Astrocyte (in vitro differentiated cells and primary cell): ENCODE measurements at places on chromosomes 7 and 10.

DNA sequence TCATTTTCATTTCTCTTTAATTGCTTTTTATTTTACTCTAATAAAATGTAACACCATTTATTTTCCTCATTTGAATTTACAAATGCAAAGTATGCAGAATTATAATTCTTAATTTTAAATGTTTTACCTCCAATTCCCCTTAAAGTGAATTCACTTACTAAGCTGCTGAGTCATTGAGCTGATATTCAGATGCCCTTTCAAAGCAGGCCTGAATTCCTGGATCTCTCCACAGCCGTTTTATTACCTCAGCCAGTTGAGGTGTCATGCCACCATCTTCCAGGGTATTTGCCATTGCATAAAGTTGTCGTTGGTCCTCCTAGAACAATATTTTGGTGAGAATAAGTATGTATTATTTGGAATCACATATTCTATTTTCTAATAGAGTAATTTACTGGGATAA is 33.2 kb downstream of the GNAT3 start:
- peak; percentile 69 for DNase-seq

DNA sequence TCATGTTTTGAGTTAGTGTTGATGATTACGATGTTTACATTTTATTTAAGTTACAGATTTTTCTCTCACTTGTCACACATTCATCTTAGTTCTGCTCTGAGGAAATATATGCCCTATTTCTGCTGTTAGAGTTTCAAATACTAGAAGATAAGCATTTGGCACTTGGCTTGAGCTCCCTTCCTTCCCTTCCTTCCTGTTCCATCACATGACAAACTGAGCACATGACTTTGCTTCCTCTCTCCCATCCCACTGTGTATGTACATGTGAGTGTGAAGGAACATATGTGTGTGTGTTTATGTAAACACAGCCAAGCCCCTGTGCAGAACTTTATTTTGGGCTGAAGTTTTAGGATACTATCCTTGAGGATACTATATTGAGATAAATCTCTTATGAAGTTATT is 795.9 kb upstream of the IGFBP3 start:
- no peak for DNase-seq

DNA sequence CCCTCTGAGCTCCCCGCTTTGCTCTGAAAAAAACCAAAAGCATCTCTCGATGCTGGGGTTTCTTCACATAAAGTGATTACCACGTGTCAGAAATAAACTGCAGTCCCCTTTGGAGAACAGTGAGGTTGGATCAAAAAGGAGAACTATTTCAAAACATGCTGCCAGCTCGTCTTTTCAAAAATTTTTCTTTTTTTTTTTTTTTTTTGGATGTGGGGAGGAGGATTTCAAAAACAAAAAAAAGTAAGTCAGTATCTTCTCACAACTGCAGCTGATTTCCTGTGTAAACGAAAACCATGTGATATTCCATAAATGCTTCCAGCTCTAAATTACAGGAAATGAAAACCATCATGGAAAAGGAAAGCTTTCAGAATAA is 155.0 kb upstream of the LYZL2 start:
- peak; percentile 61 for DNase-seq

DNA sequence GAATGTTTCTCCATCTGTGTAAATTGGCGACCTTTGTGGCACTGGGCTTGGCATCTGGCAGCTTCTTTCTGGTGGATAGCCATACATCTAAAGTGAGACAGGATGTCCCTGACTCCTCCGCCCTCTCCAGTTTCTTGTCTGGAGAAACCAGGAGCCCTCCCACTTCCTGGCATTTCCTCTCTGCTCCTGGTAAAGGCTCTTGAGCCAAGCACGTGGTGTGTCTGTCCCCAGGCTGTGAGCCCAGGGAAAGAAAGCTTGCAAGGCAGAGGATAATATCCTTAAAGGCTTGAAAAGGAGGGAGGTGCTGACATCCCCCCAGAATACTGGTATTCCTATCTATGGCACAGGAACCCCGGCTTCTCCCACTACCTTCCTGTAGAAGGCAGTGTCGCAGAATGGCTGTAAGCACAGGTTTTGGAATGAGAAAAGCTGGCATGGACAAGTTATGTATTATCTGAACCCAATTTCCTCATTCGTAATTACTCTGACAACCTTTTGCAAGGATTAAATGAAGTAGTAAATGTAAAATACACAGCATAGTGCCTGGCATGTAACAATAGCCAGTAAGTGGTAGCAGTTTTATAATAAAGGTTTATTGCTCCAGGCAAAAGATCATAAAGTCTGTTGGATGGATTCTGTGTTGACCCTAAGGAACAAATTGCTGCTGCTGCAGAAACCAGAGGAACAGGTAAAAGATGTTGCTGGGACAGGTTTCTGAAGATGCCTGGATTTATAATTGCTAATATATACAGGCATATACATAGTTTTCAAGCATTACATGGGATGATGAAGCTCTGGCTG is 11.8 kb upstream of the ACSL5 start:
- peak; percentile 30 for DNase-seq

DNA sequence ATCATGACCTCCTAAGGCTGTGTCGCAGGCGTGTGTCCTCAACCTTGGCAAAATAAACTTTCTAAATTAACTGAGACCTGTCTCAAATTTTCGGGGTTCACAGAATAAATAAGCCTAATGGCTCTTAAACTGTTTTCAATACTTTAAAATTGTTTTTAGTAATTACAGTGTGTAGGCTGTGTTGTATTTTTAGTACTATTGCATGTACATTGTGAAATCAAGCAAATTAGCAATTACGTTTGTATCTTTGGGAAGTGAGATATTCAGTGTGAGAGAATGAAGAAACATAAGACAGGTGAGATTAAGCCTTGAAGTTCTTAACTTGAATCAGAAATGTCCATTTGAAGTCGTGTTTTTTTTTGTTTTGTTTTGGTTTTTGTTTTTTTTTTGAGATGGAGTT is 4.8 kb upstream of the AKR1B10 start:
- DNase-seq: no peak

DNA sequence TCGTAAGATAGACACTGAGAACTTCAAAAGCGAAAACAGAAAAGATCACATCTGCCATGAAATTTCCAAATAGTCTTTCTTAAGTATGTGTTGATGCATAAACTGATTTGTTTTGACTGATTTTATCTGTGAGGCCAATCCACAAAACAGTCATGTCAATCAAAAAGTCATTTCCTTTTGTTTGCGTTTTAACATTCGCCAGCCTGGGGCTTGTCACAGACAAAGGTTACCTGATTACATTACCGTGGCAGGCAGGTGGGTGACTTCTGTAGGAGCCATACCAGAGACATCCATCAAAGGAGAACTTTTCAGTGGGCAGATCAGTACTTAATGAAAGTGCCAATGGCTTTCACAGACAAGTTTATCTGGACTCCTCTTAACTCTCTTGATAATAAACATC is 45.5 kb upstream of the BET1 start:
- DNase-seq: no peak

DNA sequence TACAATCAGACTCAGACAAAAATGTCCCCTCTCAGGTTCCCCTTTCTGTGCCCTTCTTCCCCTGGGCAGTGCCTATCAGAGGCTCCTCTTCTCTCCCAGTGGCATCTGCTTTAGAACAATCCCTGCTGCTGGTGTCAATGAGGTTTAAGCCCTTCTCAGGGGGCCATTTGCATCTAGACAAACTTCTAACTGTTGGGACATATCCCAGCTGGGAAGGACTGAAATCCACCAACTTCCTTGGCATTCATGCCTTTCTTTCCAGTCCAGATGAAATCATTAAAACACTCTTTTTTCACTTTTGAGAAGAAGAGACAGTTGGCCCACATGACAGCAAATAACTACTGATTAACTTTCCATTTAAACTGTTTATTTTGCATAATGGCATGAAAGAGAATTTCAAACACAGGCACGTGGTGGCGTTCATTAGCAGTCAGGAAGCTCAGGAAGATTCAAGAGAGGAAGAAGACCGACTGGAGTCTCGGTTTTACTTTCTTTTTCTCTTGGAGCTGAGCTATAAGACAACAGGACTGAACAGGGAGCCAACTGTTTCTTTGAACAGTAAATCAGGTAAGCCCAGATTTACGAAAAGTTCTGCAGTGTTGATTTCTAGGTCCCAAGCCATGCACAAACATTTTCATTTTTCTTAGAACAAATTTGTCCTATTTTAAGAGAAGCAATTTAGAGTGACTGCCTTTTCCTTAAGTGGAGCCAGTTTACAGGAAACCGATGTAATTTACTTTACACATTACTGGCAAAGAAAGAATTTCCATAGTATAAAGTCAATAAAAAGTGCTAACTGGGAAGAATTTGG is at the start of gene GIMAP2:
GIMAP2 (plus strand) TSS at position 488 of the 811 bp plus-strand sequence. CDS start 1,354 bp downstream, outside the sequence.
- no peak for DNase-seq
